NCI-H460 (cell line): ENCODE measurements at places on chromosomes 5 and 9.

GRCh38 chr5:67082941-67083340 lies 113.7 kb downstream of the CD180 start:
- no peak for DNase-seq

DNA sequence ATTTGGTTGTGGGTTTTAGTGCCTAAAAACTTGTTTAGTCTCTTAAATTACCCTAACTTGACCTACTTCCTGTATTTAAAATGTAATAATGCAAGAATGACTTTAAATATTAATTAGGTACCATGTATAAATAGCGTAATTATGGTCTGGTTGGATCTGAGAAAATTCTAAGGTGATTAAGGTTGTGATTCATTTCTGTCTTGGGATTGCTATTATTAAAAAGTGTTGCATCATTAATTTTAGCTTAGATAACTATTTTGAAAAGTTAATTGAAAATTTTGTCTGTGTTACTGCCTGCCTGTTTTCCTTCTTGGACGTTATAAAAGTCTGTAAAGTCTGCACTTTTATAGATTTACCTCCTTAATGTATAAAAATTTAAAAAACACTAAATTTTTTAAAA lies 11.8 kb downstream of the LRRC70 start:
- DNase-seq: no peak

GRCh38 chr5:9624196-9624947 lies 5.8 kb downstream of the TAS2R1 start:
- DNase-seq: no peak

DNA sequence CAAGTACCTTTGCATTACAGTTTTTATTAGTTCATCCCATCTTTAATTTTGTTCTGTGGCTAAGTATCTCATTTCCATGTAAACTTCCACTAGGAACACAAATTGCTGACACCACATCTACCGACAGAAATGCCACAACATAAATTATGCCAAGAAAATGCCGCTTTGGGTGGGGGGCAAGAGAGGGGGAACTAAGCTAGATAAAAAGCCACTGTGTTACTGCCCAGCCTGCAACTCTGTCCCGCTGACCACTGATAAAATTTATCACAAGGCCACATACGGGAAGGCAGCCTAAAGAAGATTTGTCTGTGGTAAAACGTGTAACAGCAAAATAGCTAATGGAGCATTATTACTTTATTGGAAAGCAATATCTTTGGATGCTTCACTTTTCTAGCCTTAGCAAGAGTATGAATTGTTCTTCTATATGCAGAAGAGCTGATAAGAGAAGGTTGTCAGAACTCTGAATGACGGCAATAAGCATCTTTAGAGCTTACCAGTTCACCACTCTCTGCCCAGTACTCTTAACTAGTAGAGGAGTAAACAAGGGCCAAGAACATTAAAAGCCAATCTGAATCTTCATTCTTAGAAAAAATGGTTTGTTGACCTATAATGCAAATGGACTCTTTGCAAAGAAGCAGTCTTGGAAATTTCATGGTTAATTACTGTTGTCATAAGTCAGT lies 172.2 kb upstream of the MEF2C start:
- no peak for DNase-seq

DNA sequence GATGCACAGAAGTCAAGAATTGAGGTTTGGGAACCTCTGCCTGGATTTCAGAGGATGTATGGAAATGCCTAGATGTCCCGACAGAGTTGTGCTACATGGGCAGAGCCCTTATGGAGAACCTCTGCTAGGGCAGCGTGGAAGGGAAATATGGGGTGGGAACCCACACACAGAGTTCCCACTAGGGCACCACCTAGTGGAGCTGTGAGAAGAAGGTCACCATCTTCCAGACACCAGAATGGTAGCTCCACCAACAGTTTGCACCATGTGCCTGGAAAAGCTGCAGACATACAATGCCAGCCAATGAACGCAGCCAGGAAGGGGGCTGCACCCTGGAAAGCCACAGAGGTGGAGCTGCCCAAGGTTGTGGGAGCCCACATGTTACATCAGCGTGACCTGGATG lies 104.5 kb downstream of the STK32A start:
- no peak for DNase-seq

DNA sequence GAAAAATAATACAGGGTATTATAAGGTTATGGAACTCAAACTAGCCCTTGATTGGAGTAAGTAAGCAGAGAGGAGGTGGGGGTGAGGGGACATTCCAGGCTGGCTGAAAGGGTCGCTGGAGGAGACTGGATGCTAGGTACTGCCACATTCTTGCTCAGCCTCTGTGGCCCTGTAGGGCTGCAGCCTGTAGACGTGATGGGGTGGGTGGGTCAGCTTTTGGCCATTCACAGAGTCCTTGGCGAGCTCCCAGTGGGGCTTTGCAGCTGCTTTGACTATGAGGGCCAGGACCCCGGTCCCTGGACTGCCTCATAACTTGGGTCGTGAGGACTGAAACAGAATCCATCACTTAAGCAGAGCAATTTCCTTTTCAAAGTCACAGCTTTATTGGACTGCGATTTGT lies 4.2 kb upstream of the GDNF start:
- no peak for DNase-seq

GRCh38 chr9:128215491-128216409 lies 12.6 kb downstream of the DNM1 start:
- DNase-seq: no peak

DNA sequence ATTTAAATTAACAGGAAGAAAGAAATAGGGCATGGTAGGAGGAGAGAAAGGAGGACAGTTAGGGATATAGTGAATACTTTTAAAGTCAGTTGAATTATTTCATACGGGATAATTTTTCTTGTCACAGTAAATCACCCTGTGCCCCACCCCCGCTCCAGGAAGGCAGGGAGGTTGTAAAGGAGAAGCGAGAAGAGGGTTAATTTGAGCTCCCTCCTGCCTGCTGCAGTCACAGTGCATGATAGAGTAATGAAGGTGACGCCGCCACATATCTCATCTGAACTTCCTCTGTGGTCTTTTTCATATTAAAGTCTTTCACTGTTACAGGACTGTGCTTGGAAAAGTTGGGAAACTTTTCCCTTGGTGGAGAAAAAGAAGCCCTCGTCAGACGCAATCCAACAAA lies 896 bp upstream of the PCSK5 start:
- DNase-seq: no peak

DNA sequence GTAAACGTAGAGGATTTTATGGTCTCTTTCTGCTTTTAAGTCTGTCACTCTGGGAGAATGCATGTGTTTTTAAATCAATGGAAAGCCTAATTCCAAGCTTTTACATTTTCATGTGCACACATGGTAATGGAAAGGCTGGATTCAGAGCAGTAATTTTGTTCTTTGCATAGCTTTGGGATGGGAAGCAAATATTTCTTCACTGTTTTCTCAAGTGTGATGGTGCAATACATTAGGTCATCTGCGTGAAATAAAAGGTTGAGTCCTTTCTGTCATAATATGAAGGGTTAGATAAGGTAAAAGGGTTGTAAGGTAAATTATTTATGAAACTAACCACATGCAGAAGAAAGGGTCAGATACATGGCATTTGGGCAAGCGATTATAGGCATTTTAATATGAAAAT lies 88.2 kb upstream of the NR3C1 start:
- no peak for DNase-seq

GRCh38 chr5:111975133-111975532 lies 218.1 kb upstream of the NREP start:
- no peak for DNase-seq
